Purkinje cell (primary cell): ENCODE measurements at places on chromosomes 2 and 18. TPM values are rescaled to one million over a fixed set of nuclear protein-coding genes. Genes with fewer than 3 reads are reported as not detected.

MAPRE3 gene
- 17.4 and 20.0 TPM in 2 replicates for polyA plus RNA-seq

C2orf92 gene
- 0.56 and 2.0 TPM in 2 replicates for polyA plus RNA-seq

SERPINB13 gene
- polyA plus RNA-seq: not detected in 2 replicates

CLEC4F gene
- not detected in 2 replicates for polyA plus RNA-seq

POTEC gene
- polyA plus RNA-seq: not detected in 2 replicates

RMND5A gene
- 12.8 and 15.4 TPM in 2 replicates for polyA plus RNA-seq

ANXA4 gene
- polyA plus RNA-seq: 5.4 and 6.9 TPM in 2 replicates

SNORC gene
- polyA plus RNA-seq: 3.8 and 6.2 TPM in 2 replicates
